ENCODE measurements at places on chromosomes 12 and 14. TPM values are rescaled to one million over a fixed set of nuclear protein-coding genes. Genes with fewer than 3 reads are reported as not detected.

- DNase-seq = no peak
Observed at GRCh38 chr12:14878488-14878887, 7.2 kb downstream of the MGP start.

DNA sequence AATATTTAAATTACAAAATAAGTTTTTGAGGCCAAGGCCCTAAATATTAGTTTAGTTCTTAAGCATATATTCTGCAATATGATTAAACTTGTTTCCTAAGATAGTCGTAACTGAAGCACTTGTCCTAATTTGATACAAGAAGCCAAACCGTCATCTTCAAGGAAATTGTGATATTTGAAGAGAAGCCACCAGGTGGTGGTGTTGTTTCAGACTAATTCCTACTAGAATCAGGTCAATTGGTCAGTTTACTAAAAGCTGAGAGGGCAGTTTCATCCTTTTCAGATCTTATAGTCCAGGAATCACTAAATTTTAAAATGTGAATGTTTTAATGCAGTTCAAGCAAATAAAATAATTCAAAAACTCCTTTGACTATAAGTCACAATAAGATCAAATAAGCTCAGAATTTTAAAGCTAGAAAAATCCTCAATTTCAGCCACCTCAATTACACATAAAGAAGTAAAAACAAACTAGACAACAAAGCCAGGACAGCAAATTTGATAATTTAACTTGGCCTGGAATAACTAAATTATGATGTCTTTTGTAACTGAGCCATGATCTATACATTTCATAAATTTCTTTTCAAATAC, 7.1 kb upstream of the ARL1 start:
- DNase-seq = peak; percentile 65

DNA sequence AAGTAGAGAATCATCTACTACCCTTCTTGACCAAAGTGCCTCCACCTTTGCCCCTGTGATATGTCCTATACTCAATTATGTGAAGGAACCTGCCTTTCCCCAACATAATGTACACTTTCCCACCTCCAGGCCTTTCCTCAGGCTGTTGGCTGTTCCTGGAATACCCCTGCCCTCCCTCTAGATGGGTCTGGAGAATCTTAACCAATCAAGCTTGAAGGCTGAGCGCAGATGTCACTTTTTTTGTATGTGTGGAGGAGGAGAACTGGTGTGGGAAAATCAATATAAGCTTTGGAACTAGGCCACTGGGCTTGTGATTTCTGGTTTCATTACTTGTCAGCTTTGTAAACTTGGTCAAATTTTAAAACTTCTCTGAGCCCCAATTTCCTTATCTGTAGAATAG, 4.7 kb downstream of the BMAL2 start:
- DNase-seq = no peak

- DNase-seq = no peak
Observed at GRCh38 chr12:76143343-76144244, 59.1 kb upstream of the NAP1L1 start.

- no peak for DNase-seq
Observed at GRCh38 chr12:132367071-132367851, 37.9 kb upstream of the GALNT9 start.

The LMO3 gene
- total RNA-seq = 1.8 TPM

The CPNE8 gene
- 11.7 TPM for total RNA-seq
